Activated CD4-positive, alpha-beta T cell treated with anti-CD3 and anti-CD28 coated beads, Interleukin-2, amount 10 ng/mL, durations not matched to agents 24 days and 14 days (primary cell): ENCODE measurements at places on chromosomes 6 and 20.

- no peak for DNase-seq
- no peak overlapping the region for H3K4me3 ChIP-seq
- H3K27me3 ChIP-seq, result no peaks in the 10 kb centered on the region
- peaks cover 19% of the 10 kb centered on the region for H3K36me3 ChIP-seq
Measured at GRCh38 chr6:121260651-121261102, 73.6 kb downstream of the TBC1D32 start.

DNA sequence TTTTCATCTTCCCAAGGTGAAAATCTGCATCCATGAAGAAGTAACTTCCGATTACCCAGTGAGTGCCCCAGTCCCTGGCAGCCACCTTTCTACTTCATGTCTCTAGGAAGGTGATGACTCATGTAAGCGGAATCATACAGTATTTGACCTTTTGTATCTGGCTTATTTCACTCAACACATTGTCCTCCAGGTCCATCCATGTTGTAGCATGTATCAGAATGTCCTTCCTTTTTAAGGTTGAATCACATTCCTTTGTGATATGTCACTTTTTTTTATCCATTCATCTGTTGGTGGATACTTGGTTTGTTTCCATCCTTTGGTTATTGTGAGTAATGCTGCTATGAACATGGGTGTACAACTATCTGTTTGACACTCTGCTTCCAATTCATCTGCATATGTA, 176.3 kb upstream of the CDYL start:
- H3K27me3 ChIP-seq, result peaks cover 1% of the 10 kb centered on the region
- no peak for DNase-seq
- no peaks in the 10 kb centered on the region for H3K36me3 ChIP-seq
- no peak overlapping the region for H3K27ac ChIP-seq
- H3K4me1 ChIP-seq, result no peaks in the 10 kb centered on the region

DNA sequence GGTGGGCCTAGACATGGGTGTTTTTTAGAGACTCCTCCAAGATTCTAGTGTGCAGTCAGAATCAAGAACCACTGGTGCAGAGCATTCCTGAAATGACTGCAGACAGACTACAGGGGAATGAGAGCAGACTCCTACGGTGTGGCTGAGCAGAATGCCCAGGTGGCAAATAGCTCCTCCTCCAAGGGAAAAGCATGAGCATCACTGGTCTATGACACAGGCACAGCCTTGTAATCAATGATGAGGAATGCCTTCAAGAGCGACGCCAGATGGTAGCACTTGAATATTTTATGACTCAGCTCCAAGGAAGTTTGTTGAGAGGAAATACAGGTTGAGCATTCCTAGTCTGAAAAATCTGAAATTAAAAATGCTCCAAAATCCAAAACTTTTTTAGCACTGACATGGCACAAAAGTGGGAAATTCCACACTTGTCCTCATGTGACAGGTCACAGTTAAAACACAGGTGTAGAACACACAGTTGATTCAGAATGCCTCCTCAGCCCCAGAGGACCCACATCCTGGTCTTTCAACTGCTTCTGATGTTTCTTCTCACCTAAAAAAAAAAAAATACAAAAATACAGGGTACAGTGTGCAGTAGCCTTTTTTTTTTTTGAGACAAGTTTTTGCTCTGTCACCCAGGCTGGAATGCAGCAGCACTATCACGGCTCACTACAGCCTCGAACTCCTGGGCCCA, 10.6 kb upstream of the FAM8A1 start:
- no peaks in the 10 kb centered on the region for H3K36me3 ChIP-seq
- no peaks in the 10 kb centered on the region for H3K27me3 ChIP-seq

GRCh38 chr6:53433261-53433950, 84.7 kb upstream of the ELOVL5 start:
- H3K36me3 ChIP-seq, result no peaks in the 10 kb centered on the region
- no peak for DNase-seq
- no peak overlapping the region for H3K27ac ChIP-seq
- no peak overlapping the region for H3K4me3 ChIP-seq

DNA sequence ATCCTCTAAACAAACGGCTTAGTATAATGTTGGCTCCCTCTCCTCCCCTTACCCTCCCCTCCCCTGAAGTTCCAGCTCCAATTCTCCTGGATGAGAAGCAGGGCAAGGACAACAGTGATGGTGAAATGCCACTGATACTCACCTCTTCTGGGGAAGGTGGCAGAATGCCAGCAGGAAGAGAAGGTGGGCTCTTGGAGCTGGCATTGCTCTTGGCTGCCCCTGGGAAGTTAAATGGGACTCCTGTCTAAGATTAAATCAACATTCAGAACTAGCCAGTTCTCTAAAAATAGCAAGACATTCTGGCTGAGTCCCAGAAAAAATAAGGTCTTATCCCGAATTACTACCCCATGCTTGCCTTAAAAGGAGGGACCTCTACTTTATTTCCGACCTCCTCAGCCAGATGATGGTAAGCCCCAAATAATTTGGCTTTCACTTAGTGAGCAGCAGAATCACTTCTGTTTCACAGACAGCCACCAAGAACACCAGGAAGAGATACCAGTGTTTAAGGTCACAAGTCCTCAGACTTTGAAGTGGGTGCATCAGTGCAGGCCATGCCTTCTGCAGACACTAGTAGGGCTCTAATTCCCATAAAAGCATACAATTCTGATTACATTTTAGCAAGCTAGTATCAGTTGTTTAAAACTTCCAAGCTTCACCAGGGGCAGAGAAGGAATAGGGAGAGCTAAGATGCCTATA, 46.0 kb upstream of the IL17A start:
- no peak overlapping the region for H3K4me3 ChIP-seq
- DNase-seq, result no peak
- H3K27ac ChIP-seq, result no peak overlapping the region
- H3K27me3 ChIP-seq, result peaks cover 35% of the 10 kb centered on the region

DNA sequence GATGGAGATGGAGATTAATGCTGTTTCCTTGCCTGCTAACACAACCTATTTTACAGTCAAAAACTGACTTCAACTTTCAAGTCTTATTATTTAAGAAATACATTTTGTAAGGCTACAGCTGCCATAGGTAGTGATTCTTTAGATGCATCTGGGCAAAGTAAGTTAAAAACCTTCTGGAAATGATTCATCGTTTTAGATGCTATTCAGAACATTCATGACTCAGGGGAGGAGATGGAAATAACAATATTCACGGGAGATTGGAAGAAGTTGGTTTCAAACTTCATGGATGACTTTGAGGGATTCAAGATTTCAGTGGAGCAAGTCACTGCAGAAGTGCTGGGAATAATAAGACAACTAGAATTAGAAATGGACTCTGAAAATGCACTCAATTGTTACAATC, 174.9 kb upstream of the GGTLC1 start:
- H3K4me1 ChIP-seq, result no peaks in the 10 kb centered on the region
- H3K36me3 ChIP-seq, result no peaks in the 10 kb centered on the region
- H3K4me3 ChIP-seq, result no peak overlapping the region
- DNase-seq, result peak; percentile 14

DNA sequence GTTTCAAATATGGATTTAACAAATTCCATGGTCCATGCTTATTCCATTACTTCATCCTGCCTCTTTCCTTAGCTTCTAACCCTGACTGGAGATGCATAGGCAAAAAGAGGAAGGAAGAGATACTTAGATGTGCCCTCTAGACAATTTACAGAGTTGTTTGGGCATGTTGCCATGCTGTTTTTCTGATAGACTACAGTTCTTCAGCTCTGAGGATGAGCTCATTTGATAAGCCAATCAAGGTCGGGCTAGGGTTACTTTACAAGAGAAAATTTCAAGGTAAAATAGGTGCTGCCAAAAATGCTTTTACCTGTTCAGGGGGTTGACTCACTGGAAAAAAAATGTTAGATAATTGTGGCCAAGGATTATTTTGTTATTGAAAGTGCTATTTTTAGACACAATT, 5.9 kb downstream of the HCRTR2 start:
- H3K27ac ChIP-seq, result no peak overlapping the region
- DNase-seq, result no peak
- no peaks in the 10 kb centered on the region for H3K4me1 ChIP-seq
- no peak overlapping the region for H3K4me3 ChIP-seq

DNA sequence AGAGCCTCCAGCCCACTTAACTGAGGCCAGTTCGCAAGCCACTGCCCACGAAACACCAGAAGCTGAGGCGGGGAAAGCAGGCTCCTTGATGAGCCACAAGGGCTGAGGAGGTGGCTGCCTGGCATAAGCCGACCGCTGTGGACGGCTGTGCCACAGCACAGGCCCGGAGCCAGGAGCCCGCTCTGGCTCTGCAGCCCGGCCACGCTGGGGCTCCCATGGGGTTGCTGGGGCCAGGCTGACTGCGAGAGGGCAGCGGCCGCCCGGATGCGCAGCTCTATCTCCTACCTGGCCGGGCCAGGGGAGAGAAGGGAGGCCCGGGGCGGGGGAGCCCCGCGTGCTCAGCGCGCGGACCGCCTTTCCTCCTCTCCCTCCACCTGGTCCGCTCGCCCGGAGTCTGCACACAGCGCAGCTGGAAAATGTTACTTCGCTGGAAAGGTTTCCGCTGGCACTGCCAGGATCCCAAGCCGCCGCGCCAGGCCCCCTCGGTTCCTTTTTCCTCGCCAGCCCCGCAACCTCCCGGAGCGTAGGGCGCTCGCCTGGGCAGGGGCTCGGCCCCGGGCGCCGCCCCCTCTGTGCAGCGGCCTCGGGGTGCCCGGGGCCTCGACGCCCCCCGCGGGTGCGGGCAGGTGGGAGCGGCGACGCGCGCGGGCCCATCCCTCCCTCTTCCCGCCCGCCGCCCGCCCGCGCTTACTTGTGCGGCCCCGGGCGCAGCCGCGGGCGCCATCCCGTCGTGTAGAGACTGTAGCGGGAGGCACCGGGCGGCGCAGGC, 657 bp downstream of the EMILIN3 start:
- no peak overlapping the region for H3K27ac ChIP-seq
- peaks cover 33% of the 10 kb centered on the region for H3K27me3 ChIP-seq
- DNase-seq, result no peak

DNA sequence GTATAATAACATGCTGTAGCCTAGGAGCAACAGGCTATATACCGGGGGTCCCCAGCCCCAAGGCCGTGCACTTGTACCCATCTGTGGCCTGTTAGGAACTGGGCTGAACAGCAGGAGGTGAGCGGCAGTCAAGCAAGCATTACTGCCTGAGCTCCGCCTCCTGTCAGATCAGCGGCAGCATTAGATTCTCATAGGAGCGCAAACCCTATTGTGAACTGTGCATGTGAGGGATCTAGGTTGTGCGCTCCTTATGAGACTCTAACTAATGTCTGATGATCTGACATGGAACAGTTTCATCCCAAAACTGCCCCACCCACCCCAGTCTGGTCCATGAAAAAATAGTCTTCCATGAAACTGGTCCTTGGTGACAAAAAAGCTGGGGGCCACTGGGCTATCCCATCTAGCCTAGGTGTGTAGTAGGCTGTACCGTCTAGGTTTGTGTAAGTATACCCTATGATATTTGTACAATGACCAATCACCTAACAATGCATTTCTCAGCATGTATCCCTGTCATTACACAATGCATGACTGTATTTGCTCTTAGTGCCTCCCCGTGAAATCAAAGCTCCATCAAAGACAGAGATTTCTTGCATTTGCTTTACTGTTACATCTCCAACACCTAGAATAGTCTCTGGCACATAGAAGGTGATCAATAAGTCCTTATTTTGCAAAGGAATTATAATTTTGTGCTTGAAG, 30.8 kb downstream of the NHSL1 start:
- no peak overlapping the region for H3K27ac ChIP-seq
- H3K27me3 ChIP-seq, result peaks cover 3% of the 10 kb centered on the region
- no peak for DNase-seq
- no peaks in the 10 kb centered on the region for H3K36me3 ChIP-seq
- H3K4me1 ChIP-seq, result peaks cover 4% of the 10 kb centered on the region
- no peak overlapping the region for H3K4me3 ChIP-seq

DNA sequence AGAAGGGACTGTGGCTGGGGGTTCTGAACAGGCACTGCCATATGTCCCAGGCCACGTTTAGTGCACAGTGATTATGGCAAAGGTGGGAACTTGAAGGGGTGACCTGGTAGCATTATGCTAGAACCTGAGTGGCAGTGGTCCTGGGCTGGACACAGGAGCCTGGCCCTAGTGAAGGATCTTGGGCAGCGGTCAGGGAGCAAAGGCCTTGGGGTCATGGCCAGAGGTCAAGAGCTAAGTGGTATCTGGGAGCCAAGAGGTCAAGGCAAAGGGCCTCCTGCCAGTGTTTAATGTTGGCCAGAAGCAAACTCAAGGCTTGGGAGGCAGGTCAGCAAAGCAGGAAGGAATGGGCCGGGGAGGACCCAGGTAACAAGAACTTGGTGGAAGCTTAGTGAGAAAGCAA, 254.5 kb downstream of the CDH26 start:
- H3K4me1 ChIP-seq, result no peaks in the 10 kb centered on the region
- DNase-seq, result no peak
- no peak overlapping the region for H3K4me3 ChIP-seq
- H3K27ac ChIP-seq, result no peak overlapping the region
- H3K27me3 ChIP-seq, result peaks cover 3% of the 10 kb centered on the region

- peaks cover 1% of the 10 kb centered on the region for H3K36me3 ChIP-seq
- peaks cover 15% of the 10 kb centered on the region for H3K4me1 ChIP-seq
- H3K27ac ChIP-seq, result no peak overlapping the region
- H3K4me3 ChIP-seq, result peak overlapping the region; percentile 5
Measured at GRCh38 chr6:27743787-27744186, 168.4 kb downstream of the OR2B2 start.

DNA sequence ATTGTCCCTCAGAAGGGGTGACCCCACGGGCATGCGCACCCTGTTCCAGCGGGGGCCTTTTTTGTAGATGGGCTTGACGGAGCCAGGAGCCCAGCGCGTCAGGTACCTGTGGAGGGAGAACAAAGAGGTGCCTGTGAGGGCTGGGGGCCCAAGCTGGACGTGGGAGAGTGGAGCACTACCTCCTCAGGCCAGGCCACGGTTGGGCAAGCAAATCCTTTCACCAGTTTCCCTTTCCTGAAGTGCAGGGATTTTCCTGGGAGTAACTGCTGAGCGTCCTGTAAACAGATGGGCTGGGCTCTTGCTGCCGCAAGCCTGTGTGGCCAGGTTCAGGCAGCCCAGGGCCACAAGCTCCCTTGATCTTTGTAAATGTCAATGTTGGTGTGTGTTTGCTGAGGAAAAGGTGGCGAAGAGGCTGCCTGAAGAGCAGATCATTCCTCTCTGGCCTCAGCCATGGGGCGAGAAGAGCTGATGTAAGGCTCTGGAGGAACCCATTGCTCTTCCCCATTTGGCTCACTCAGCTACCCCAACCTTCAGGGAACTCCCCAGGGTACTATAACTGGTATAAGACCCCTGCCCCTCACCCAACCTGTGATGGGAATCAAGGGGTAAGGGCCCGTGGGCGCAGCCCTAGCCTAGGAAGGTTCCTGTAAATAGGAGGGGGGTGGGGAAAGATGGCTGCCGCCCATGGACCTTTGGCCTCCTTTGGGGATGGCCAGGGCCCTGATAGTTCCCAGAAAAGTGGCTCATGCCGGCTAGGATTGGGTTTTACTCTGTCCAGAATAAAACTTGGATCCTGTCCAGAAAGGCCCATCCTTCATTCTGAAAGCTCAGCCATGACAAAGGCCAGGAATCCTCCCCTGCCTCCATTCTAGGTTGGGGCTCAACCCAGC, 15.5 kb downstream of the MRPS18A start:
- no peaks in the 10 kb centered on the region for H3K27me3 ChIP-seq
- H3K36me3 ChIP-seq, result peaks cover 33% of the 10 kb centered on the region
- no peak overlapping the region for H3K4me3 ChIP-seq
- peak overlapping the region; percentile 41 for H3K27ac ChIP-seq

GRCh38 chr6:160464744-160465143, 116.6 kb downstream of the SLC22A3 start:
- peaks cover 41% of the 10 kb centered on the region for H3K4me1 ChIP-seq
- no peak overlapping the region for H3K4me3 ChIP-seq
- H3K36me3 ChIP-seq, result peaks cover 12% of the 10 kb centered on the region
- H3K27me3 ChIP-seq, result peaks cover 36% of the 10 kb centered on the region

- H3K27me3 ChIP-seq, result no peaks in the 10 kb centered on the region
- H3K4me1 ChIP-seq, result no peaks in the 10 kb centered on the region
- no peak for DNase-seq
- H3K27ac ChIP-seq, result no peak overlapping the region
- no peaks in the 10 kb centered on the region for H3K36me3 ChIP-seq
- no peak overlapping the region for H3K4me3 ChIP-seq
Measured at GRCh38 chr6:168908166-168908565, 345.5 kb downstream of the THBS2 start.
